ENCODE measurements at places on chromosomes 5 and 9. TPM values are rescaled to one million over a fixed set of nuclear protein-coding genes. Genes with fewer than 3 reads are reported as not detected.

GRCh38 chr9:77697238-77697984 lies 49.3 kb upstream of the GNA14 start:
- H3K27ac ChIP-seq, result no peak overlapping the region
- H3K36me3 ChIP-seq, result no peaks in the 10 kb centered on the region
- no peaks in the 10 kb centered on the region for H3K4me1 ChIP-seq
- no peak for DNase-seq
- peaks cover 8% of the 10 kb centered on the region for H3K27me3 ChIP-seq

- no peaks in the 10 kb centered on the region for H3K4me1 ChIP-seq
- no peak overlapping the region for H3K27ac ChIP-seq
- H3K4me3 ChIP-seq, result no peak overlapping the region
- H3K27me3 ChIP-seq, result peaks cover 2% of the 10 kb centered on the region
- DNase-seq, result no peak
Measured at GRCh38 chr5:113875096-113875495, 361.6 kb downstream of the YTHDC2 start.

- no peak overlapping the region for H3K27ac ChIP-seq
- peaks cover 2% of the 10 kb centered on the region for H3K27me3 ChIP-seq
- H3K4me1 ChIP-seq, result no peaks in the 10 kb centered on the region
- DNase-seq, result no peak
- H3K4me3 ChIP-seq, result no peak overlapping the region
- H3K36me3 ChIP-seq, result no peaks in the 10 kb centered on the region
Measured at GRCh38 chr5:176603091-176603490, 6.9 kb downstream of the GPRIN1 start.

GRCh38 chr5:150000990-150001659 lies 586 bp downstream of the HMGXB3 start:
- H3K27me3 ChIP-seq, result peaks cover 2% of the 10 kb centered on the region
- H3K27ac ChIP-seq, result peak overlapping the region; percentile 95
- H3K4me3 ChIP-seq, result peak overlapping the region; percentile 88

GRCh38 chr5:133814152-133814551 lies 154.3 kb downstream of the C5orf15 start:
- peaks cover 45% of the 10 kb centered on the region for H3K27me3 ChIP-seq
- no peaks in the 10 kb centered on the region for H3K36me3 ChIP-seq
- no peak overlapping the region for H3K27ac ChIP-seq
- DNase-seq, result no peak
- no peak overlapping the region for H3K4me3 ChIP-seq
- H3K4me1 ChIP-seq, result no peaks in the 10 kb centered on the region

DNA sequence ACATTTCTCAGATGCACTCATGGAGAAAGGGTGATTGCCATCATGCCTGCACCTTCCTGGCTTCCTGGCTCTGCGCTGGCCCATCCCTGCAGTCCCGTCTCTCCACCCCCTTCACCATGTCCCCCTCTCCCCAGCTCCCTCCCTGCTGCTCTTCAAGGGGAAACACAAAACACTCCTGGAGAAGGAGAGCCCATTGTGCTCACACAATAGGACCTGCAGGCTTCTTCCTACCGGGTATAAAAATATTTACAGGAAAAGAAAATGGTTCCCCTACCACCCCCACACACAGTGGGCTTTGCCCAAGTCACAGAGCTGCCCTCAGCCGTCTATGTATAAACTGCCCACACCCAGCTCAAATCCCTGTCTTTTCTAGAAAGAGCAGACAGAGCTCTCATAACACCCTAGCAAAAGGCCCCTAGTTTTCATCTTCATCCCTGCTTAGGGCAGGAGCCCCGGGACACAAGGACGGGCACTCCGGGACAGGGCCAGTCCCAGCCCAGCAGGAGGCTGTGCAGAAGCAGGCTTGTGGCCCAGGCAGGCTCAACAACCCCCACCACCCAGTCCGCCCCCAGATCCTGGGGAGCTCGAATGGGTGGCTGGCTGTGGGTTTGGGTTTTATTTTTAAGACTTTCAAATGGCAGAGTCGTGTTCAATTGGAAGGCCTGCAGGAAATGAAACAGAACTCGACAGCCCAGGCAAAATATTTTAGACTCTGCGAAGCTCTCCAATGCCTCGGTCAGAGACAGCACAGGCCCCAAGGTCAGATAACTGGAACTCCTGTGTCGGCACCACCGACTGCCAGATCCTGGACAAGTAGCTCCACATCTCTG lies 77.3 kb downstream of the LRSAM1 start:
- peaks cover 63% of the 10 kb centered on the region for H3K36me3 ChIP-seq
- no peak for DNase-seq
- peak overlapping the region; percentile 72 for H3K27ac ChIP-seq
- no peak overlapping the region for H3K4me3 ChIP-seq

GRCh38 chr9:136307215-136307750 lies 3.4 kb upstream of the CCDC187 start:
- H3K27ac ChIP-seq, result no peak overlapping the region
- no peak overlapping the region for H3K4me3 ChIP-seq
- DNase-seq, result no peak

DNA sequence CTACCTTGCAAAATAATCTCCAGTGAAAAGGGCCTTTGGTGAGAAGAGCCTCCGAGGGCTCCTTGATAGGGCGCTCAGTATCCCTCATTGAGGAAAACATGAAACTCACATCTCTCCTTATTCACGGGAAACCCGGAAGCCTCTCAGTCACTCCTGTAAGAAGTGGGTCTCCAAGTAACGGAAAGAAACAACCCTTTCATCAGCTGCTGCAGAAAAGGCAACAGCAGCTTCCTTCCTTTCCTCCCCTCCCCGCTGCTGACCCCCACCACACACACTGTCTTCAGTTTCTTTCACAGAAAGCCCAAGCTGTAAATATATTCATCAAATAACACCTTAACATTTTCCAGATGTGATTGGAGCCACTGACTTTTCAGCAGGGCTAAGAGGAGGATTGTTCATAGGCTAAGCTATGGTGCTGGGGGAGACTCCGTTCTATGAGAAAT lies 81.4 kb downstream of the C9orf152 start:
- H3K27me3 ChIP-seq, result peaks cover 6% of the 10 kb centered on the region
- no peak for DNase-seq
- H3K27ac ChIP-seq, result peak overlapping the region; percentile 99
- H3K4me1 ChIP-seq, result peaks cover 100% of the 10 kb centered on the region
- H3K36me3 ChIP-seq, result peaks cover 19% of the 10 kb centered on the region
- peak overlapping the region; percentile 41 for H3K4me3 ChIP-seq

FKTN gene
- total RNA-seq, result 32.9 TPM

All from HFFc6 (cell line).